NT2/D1 (cell line): ENCODE measurements at places on chromosomes 12 and 14.
A peak's percentile ranks its signal among the peaks of the same experiment; 100 is the strongest.

DNA sequence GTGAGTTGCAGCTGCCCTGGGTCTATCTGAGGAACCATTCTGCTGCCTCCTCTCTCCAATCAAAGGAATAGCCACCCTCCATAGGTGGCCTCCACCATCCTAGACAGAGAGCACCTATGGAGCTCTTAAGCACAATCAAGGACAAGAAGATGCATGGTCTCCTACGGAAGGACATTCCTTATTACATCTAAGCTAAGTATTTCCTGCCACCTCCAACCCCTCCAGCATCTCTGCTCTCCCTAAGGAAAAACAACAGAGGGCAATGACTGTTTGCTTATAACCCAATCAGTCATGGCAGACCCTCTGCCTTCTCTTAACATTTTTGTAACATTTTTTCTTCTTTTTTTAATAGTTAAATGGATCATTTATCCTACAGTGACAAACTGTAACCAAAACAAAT is 14.8 kb upstream of the OR6J1 start:
- no peak for DNase-seq

DNA sequence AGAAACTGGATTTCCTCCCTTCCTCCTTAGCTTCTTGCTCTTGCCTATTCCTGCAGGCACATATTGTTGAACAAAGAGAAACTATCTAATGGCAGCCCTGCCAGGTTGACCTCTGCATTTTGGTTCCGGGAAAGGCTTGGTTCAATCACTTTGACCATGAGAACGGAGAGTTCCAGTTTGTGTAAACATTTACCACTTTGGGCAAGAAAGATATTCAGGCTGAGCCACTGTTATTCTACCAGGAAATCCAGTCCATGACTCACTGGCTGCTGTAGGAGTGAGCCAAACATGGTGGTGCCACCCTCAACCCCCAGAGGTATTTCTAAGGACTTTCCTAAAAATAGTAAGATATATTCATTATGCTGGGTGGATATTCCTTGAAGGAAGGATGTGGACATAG is 242.2 kb upstream of the OR4E1 start:
- DNase-seq, result no peak

GRCh38 chr12:41089438-41089837 is 98.7 kb upstream of the PDZRN4 start:
- no peak for DNase-seq

- DNase-seq, result no peak
Observed at GRCh38 chr14:54002653-54003052, 46.0 kb upstream of the BMP4 start.

GRCh38 chr12:21558100-21558679 is 32.1 kb downstream of the SPX start:
- DNase-seq, result no peak

DNA sequence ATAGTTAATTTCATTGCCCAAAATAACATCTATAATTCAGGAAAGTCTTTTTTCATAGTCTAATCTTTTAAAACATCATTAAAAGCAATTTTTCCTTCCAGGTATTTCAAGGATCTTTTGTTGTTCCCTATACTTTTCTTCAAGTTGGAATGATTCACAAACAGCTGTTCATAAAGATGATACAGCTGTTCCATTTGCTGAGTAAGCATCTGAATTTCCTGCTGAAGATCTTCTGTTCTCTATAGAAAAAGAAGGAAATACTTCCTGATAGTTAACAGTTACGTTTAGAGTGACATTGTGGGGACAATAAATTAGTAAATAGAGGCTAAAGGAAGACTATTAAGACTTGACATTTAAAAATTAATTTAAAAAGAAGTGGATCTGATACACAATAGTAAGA is 30.3 kb upstream of the ESR2 start:
- no peak for DNase-seq

- DNase-seq, result no peak
Observed at GRCh38 chr14:90830931-90831701, 14.9 kb upstream of the TTC7B start.

DNA sequence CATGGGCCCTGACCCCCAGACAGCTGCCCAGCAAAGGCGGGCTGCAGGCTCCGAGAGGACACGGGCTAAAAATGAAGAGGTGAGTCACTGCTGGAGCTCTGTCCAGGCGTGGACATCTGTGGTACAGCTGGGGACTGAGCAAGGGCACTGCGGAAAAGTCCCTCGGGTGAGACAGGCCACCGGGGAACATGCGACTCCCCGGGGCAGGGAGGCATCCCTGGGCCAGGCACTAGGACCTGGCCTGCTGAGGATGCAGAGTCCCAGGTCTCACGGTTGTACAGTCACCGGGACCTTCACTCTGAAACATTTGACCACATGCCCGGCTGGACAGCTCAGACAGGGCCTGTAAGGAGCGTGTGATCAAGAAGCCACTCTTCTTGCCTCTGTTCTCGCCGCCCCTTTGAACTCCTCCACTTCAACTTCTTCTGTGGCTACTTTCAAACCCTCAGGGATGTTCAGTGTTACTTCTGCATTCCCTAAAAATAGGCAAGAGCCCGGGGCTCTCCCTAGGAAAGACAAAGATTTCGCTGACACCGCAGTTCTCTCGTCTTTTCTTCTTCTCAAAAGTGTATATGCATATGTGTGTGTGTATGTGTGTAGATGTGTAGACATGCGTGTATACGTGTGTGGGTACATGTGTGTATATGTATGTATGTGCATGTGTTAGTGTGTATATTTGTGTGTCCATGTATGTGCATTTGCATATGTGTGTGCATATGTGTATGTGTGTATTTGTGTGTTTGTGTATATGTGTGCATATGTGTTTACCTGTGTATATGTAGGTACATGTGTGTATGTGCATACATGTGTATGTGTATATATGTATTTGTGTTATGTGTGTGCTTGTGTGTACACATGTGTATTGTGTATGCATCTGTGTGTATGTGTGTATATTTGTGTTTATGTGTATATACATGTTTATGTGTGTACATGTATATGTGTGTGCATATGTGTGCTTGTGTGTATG is 5.0 kb upstream of the RFLNA start:
- DNase-seq, result no peak

- no peak for DNase-seq
Observed at GRCh38 chr12:26648584-26648983, 184.4 kb downstream of the ITPR2 start.

- DNase-seq, result no peak
Observed at GRCh38 chr12:116502141-116502725, 56.9 kb upstream of the MAP1LC3B2 start.

- DNase-seq, result peak; percentile 84
Observed at GRCh38 chr12:75969768-75970167, 61.8 kb downstream of the PHLDA1 start.

DNA sequence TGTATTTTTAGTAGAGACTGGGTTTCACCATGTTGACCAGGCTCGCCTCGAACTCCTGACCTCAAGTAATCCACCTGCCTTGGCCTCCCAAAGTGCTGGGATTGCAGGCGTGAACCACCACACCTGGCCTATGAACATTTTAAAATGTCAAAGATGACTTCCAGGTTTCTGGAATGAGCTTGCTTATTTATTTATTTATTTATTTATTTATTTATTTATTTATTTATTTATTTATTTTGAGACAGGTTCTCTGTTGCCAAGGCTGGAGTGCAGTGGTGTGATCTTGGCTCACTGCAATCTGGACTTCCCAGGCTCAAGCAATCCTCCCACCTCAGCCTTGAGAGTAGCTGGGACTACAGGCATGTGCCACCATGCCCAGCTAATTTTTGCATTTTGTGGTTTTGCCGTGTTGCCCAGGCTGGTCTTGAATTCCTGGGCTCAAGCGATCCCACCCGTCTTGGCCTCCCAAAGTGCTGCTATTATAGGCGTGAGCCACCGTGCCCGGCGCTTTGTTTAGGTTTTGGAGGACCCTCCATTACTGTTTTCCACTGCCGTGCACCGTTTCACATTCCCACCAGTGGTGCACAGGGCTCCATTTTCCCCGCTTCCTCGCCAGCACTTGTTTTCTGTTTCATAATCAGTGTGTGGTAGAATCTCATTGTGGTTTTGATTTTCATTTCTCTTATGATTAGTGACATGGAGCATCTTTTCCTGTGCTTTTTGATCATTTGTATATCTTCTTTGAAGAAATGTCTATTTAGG is 6.4 kb upstream of the CFAP251 start:
- DNase-seq, result no peak

DNA sequence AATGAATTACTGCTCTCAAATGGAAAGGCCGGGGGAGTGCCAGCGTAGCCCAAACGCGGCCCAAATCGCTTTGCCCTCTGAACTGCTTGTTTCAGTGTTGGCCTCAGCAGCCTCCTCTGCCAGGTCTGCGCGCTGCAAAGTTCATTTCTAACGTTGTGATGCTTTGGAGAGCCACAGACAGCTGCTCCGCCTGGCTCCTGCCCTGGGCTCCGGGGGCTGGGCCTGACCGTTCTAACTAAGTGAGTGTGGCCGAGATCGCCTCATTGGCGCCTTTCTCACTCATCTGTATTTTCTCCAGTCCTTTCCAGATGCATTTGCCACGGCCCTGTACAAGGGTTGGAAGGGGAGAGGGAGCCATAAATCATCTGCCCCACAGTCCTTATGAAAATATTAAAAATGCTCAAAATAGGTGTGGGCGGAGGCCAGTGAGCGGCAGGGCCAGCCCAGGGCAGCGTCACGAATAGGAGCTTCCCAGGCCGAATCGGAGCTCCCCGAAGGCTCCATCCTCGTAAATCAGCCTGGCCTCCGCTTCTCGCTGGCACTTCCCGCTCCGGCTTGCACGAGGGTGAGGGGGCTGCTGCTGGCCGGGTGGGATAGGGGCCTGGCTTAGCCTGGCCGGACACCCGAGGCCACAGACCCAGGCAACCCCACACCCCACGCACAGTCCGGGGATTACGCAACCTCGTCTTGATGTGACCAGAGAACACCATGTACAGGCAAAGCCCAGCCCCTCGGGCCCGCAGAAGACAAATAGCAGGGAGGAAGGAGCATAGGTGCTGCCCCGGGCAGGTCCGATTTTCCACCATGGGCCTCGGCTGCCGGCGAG is 196.6 kb upstream of the DIO3 start:
- DNase-seq, result no peak

- no peak for DNase-seq
Observed at GRCh38 chr12:56103066-56103711, 1.2 kb upstream of the PA2G4 start.

- no peak for DNase-seq
Observed at GRCh38 chr14:86104691-86105265, 574.8 kb downstream of the FLRT2 start.

DNA sequence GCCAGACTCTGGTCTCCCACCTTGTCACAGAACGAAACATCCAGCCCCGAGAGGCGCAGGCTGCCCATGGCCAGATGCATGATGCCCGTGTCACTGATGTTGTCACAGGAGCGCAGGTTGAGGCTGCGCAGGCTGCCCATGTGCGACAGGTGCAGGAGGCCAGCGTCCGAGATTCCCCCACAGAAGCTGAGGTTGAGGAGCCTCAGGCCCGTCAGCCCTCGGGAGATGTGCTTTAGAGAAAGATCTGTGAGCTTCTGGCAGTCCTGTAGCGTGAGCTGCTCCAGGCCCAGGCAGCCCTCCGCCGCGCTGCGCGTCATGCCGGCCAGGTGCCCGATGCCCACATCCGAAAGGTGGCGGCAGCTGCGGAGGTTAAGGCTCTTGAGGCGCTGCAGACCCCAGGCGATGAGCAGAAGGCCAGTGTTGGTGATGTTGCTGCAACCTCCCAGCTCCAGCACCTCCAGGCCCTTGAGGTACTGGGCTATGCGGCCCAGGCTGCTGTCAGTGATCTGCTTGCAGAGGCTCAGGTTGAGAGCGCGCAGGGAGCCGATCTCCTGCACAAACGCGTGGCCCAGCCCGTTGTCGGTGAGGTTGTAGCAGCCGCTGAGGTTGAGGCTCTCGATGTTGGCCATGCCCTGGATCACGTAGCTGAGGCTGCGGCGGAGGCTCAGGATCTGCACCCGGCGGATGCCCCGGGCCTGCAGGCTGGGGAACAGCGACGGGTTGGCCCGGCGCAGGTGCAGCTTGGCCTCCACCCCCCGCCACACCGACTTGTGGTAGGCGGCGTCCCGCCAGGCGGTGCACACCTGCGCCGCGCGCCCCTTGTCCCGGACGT is 991 bp downstream of the FBXL14 start:
- no peak for DNase-seq

GRCh38 chr12:109385339-109386058 is 37.8 kb downstream of the MYO1H start:
- no peak for DNase-seq
